ENCODE measurements at places on chromosomes 12 and 14.

DNA sequence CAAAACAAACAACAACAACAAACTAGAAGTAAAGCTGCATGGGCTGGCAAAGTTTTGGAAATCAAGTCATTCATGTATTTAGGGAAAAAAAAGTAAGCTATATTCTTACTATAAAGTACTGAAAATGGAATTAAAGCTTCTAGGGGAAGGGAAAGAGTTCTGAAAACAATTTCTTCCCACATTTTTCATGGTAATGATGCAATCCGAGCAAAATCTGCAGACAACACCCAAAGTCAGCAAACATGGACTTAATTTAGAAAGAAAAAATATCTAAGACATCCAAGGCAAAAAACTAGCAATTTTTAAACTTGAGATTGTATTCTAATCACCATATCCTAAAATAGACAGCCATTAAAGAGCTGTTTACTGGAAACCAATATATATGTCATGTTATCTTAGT is 86.3 kb downstream of the LRP6 start:
- DNase-seq = peak; percentile 75

DNA sequence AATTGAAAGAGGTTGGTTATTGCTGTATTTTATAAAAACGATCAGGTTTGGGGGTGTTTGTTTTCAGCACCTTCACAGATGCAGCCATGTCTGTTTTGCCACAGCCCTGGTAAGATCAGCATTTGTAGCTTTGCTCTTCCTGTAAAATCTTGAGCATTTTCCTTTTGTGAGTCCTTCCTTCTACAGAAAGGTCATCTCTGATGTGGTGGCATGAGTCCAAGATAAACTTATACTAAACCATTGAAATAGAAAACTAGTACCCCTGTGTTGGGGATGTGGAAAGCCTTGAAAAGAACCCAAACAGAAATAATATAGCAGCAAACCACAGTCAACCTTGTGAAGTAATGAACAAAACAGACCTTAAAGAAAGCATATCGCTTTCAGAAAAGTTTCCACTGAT is 85.5 kb downstream of the TGFB3 start:
- no peak for DNase-seq

- peak; percentile 50 for DNase-seq
Observed at GRCh38 chr14:73909681-73910080, 23.0 kb downstream of the ZNF410 start.

DNA sequence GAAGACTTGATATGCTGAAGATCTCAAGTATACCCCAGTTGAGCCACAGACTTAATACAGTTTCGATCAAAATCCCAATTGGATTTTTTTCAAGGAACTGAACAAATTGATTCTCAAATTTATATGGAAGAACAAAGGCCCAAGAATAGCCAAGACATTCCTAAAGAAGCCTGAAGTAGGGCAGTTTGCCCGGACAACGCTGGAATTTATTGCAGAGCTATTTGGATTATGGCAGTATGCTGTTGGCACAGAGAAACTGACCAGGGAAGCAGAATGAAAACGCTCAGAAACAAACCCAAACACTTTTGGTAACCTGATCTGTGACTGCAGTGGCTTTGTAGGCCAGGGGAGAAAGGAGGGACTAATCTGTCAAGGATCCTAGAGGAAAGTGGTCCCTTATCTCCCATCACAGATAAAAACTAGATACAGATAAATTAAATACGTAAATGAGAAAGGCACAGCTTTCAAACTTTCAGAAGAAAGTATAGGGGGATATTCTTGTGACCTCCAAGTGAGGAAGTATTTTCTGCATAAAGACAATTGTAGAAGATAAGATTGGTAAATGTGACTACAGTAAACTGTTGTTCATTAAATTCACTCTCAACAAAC is 35.9 kb upstream of the GSC start:
- peak; percentile 53 for DNase-seq

DNA sequence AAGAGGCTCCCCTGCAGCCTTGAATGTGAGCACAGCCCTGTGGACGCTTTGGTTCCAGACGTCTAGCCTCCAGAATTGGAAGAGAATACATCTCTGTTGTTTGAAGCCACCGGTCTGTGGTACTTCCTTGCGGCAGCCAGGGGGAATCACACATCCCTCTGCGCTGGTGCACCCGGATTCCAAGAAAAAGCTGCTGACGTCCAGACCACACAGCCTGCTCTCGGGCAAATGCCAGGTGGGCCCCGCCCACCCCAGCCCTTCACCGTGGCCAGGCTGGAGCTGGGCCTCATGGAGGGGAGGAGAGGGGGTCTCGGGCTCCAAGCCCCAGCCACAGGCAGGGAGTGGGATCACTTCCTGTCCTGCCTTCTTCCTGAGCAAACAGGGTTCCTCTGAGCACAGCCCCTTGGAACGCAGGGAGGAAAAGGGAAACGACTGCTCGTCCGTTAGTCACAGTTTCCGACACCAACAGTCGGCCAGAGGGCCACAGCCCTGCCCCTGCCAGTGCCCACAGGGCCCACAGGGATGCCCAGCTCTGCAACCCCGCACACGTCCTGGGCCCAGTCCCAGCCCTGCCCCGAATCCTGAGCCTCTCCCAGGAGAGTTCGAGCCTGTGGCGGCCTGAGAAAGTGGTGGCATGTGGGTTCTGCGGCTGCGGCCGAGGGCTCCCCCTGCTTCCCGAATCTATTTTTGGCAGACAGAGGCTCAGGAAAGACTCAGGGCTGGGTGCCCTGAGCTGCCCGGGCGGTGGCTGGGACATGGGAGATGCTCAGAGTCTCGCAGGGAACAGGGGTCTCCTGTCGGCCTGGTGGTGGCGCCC is 85.3 kb downstream of the RFLNA start:
- DNase-seq = peak; percentile 94

DNA sequence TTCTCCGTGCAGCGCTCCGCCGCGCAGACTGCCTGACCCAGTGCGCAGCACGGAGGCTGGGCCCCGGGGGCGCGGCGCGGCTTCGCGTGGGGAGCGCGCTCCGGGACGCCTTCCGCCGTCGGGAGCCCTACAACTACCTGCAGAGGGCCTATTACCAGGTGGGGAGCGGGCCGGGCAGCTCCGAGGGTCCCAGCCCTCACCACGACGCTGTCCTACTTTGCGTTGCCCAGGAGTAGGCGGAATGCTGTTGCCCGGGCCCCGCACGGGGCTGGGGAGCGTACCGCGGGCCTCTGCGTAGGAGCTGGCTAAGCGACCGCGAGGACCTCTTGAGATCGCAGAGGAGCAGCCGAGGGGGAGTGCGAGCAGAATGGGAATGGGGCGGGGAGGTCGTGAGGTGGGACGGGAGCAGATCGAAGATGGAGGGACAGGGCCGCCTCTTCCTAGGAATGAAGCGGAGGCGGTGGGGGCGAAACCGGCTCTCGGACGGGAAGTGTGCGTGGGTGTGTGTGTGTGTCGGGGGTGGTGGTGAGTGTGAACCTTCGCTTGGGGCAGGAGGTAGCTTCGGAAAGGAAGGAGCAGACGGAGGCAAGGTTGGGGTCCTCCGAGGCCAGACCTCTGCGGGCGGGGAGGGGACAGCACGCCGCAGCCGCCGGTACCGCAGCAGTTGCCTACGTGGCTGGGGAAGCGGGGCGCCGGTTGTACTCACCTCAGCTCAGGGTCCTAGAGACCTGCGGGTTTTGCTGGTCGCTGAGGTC is 751 bp downstream of the P3H3 start:
- peak; percentile 51 for DNase-seq

GRCh38 chr12:130290114-130290513 is 47.6 kb upstream of the PIWIL1 start:
- no peak for DNase-seq

DNA sequence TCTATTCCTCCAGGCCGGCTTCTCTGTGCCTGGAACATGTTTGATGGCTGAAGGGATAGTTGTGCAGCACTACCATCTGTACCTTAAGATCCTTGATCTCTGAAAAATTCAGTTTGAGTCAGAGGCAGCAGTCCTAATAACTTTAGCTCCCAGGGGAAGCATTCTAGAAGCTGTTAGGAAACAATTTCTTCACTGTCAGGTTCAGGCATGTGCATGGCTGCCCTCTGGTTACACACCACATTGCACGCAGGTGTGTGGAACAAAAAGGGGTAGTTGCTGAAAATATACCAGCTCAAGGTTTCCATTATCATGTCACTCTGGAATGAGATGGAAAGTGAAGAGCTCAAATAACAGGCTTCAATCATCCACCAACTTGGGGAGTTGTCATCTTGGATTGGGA is 80.1 kb downstream of the CHST11 start:
- no peak for DNase-seq

- DNase-seq = peak; percentile 33
Observed at GRCh38 chr14:56341766-56342493, 223.7 kb downstream of the PELI2 start.

- DNase-seq = no peak
Observed at GRCh38 chr12:63323942-63324341, 172.9 kb upstream of the AVPR1A start.

- DNase-seq = peak; percentile 89
Observed at GRCh38 chr14:54565785-54566409, 1.0 kb upstream of the SAMD4A start.

DNA sequence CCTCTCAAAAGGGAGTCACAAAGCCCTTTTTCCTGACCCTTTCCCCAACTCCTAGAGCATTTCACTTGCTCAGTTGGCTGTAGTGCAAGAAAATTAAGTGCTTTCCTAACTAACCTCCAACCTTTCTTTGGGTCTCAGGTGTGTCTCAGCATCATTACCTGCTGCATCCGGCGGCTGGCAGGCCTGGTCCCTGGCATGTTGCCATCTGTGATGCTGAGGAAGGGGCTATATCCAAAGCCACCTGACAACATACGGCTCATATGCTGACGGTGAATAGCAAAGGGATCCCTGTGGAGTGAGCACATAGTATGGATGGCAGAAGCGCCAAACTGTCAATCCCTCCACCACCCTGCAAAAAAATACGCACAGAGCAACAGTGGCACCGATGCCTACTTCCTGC is 1.2 kb downstream of the MLF2 start:
- DNase-seq = no peak

GRCh38 chr14:39050389-39050788 is 52.6 kb downstream of the SEC23A start:
- DNase-seq = peak; percentile 34

DNA sequence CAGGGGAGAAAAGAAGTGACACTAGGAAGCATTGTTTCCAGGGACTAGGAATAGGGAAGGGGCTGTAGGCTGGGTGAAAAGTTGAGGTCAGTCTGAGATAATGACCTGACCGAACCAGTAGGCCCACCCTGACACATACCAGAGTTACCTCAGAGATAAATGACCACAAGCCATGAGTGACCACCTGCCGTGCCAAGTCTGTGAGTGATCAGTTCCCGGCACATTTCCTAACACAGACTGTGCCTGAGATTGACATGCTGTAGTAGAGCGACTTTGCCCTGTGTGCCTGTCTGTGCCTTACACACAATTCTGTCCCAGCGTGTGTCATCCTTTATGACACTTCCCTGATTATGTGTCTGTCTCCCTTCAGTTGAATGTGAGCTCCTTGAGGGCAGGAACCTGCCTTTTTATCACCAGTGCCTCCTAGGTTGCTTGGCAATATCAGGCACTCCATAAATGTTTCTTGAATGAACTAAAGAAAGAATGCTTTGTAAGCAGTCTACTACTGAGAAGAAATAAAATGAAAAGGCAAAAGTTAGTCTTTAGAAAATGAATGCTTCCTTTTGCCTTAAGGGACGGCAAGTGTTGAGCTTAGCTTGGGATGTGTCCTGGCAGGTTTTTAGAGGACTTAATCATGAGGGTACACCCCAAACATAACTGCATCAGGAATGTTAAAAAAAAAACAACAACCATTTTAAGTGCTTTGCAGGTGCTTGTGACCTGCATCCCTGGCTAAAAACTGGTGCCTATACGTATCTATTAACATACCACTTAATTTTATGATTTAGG is 9.6 kb upstream of the SSPN start:
- DNase-seq = no peak

DNA sequence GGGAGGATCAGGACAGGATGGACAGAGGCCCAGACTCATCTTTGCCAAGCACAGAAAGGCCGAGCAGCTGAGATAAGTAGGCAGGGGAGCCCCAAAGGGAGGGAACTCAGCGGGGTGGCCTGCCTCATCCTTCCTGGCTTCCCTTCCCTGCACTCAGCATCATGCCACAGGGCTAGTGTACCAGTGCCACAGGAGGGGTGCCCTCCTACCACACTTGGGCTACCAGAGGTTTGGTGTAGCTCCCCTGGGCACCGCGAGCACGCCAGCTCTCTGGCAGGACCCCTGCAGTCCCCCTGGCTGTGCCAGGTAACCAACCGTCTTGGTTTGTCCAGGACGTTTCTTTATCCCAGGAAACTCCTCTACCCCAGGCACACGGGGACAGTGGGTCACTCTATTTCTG is 123.5 kb downstream of the ESRRB start:
- DNase-seq = no peak

Data from fibroblast of the aortic adventitia (primary cell).